ENCODE measurements at places on chromosomes 2 and 18.

DNA sequence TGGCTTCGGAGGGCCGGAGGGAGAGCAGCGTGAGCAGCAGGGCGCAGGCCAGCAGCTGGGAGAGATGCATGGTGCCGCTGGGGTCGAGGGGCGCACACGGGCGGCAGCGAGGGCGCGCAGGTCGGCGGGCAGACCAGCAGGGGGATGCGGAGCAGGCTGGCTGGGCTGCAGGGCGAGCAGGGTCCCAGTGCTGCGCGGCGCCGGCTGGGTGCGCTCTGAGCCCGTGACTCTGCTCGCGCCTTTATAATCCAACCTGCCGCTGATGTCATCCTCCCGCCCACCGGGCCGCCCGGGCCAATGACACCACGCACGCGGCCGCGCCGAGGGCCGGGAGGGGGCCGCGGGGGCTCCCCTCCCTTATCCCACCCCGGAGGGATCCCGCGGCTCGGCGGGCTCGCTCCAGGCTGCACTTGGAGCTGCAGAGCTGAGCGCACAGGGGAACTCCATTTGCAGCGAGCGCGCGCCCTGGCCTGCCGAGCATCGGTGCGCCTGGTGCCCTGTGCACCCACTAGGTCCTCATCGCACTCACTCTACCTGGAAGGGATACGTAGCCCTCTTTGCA is at the start of gene NPPC:
TSS of gene NPPC (minus strand) at position 217 of the 562 bp plus-strand sequence. CDS start at position 70, 147 bp downstream.
- peak; percentile 85 for DNase-seq

GRCh38 chr2:106996171-106996769 is 110.3 kb upstream of the ST6GAL2 start:
- no peak for DNase-seq

DNA sequence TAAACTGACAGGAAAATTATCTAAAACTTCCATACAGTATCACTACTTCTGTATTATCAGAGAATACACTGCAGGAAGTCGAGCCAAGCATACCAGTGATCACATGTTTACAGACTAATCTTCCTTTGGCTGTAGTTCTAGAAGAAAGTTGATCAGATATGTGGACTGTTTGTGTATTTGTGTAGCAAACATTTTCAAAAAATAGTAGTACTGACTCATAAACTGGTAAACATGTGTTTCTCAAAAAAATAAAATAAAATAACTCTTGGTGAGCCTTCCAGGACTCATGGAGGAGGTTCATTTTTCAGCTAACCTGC is 148.9 kb upstream of the SLC39A10 start:
- DNase-seq = no peak

DNA sequence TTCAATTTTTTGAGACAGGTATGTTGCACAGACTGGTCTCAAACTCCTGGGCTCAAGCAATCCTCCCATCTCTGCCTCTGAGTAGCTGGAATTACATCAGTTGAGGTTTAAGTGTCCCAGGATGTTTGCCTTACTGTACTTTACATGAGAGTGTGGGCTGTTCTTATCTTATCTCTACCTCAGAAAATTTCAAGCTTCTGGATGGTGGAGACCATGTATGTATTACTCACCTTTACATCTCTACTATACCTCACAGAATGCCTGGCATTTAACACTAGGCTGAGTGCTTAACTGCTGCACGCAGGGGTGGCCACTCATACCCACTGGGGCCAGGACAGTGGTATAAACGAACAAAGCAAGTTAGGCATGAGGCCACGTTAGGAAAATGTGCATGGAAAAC is 272.0 kb upstream of the RAB12 start:
- DNase-seq = no peak

- DNase-seq = no peak
Observed at GRCh38 chr18:13688191-13689136, 37.9 kb downstream of the FAM210A start.

DNA sequence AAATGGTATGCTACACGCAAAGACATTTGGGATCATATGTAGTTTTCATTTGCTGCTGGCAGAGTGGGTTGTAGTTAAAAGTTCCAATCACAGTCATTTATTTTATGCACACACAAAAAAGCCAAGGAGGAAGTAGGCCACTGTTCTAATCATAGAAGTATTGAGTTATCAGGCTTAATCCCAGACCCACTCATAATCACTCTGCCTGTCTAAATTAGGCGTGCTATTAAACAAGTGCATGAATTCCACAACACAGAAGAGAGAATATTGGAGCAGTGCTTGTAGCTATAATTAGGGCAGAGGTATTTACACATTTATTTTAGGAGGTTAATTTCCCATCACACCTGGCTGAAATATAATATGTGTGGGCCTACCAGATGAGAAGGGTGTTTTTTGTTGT is 65.7 kb upstream of the FIGN start:
- DNase-seq = no peak

- DNase-seq = peak; percentile 93
Observed at GRCh38 chr2:70871398-70872211, 36.0 kb upstream of the CD207 start.

DNA sequence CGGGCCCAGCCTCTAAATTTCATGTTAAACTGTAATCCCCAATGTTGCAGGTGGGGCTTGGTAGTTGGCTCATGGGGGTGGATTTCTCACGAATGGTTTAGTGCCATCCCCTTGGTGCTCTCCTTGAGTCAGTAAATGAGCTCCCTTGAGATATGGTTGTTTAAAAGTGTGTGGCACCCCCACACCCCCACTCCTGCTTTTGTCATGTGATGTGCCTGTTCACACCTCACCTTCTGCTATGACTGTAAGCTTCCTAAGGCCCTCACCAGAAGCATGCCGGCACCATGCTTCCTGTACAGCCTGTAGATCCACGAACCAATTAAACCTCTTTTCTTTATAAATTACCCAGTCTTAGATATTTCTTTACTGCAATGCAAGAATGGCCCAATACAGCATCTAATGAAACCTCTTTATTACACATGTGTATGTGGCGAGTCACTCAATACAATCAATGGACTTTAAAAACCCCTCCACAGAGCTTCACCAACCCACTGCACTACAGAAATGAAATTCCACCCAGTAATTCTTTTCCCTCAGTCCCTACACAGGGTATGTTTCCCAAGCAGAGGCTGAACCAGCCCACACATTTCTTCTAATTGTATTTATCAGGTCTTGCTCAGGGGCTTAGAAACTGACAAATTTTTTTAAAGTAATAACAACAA is 47.3 kb downstream of the WDFY1 start:
- DNase-seq = no peak

GRCh38 chr18:77250501-77250925 is 865 bp downstream of the GALR1 start:
- peak; percentile 68 for DNase-seq

- no peak for DNase-seq
Observed at GRCh38 chr2:68108120-68108519, 45.3 kb upstream of the C1D start.

DNA sequence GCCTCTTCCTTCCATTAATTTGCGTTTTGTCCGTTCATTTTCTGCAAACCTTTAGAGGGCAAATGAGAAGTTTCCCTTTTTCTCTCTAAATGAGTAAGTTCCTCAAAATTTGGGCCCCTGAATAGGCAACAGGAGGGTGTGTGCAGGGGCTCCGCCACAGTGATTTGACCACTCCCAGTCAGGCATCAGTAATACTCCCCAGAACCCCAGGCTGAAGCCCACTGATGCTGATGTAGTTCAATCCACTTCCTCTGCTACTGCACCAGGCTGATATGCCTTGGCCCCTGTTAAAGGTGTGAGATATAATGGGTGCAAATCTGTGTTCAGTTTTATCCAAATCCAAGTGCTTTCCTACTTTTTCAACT is 1150.0 kb downstream of the RPIA start:
- no peak for DNase-seq

DNA sequence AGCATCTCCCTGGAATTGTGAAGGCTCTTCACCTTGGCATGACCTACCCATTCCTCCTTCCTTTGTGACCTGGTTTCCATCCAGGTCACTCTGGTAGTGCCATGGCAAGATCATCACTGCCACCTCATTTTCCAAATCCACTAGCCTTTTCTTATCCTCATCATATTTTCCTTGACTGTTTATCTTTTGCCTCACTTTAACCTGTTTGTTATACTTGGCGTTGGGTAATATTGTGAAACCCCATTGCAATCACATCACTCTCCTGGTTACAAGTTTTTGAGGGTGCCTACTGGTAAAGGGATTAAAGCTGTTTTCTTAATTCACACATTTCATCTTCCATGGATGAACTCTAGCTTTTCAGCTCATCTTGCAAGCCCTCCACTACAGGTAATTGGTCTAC is 39.1 kb upstream of the IGFBP2 start:
- no peak for DNase-seq

- DNase-seq = peak; percentile 48
Observed at GRCh38 chr2:14288016-14288415, 344.5 kb upstream of the LRATD1 start.

DNA sequence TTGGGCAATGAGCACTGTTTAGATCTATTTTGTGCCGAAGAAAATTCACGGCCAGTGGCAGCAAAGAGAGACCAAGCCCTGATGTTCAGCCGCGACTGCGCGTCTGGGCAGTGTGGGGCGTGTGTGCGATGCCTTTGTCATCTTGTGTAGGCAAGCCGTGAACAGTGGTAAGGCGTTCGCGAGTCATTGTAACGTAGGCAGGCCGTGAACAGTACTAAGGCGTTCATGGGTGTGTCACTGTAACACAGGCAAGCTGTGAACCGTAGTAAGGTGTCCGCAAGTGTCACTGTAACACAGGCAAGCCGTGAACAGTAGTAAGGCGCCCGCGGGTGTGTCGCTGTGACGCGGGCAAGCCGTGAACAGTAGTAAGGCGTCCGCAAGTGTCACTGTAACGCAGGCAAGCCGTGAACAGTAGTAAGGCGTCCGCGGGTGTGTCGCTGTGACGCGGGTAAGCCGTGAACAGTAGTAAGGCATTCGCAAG is 99.9 kb downstream of the NFATC1 start:
- no peak for DNase-seq

DNA sequence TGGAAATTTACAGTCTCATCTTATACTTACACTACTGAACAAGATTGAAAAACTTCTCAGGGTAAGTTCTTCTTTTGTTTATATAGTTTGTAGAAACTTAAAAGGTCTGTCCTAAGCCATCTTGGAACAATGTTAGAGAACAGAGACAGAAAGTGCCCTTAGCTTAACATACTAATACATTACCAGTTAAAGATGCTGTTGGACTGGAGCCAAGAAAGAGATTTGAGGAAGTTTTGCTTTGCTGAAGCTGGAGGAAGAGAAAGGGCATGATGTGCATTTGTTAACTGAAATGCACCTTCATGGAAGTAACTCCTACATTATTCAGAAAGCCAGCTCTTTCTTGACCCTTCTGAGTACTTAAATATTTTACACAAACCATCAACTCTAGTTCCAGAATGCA is 66.5 kb upstream of the TNFRSF11A start:
- no peak for DNase-seq

DNA sequence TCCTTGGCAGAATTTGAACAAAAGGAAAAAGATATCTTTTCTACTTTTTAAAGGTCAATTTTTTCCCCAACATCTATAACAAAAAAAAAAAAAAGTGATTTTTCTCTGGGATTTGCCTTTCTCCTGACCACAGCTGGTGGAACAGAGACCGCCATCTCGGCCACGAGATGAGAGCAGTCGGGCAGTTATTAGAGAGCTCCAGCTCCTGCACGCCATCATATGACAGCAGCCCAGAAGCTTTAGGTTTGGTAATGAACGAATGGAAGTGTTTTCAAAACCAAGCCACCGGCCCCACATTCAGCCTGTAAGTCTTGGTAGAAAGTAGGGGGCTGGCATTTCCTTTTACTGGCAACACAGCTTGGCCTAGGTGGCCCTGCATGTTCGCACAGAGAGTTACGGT is 94.9 kb upstream of the FZD7 start:
- DNase-seq = no peak

DNA sequence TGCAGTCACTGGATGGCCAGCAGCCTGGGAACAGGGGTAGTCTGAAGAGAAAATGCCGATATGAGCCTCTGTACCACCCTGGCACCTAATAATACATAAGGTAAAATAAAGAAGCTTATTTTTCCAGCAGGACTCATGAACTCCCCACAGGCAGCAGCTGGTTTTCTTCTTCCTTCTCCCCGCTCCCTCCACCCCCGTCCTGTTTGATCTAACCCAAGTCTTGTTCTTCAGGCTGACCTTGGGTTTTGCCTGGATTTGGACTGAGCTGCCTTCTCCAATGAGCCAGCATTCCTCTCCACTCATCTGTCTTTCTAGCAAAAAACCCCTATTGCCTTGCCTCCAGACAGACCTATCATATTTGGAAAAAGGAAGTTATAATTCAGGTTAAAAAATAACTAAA is 111.8 kb downstream of the CELF4 start:
- DNase-seq = no peak
